ENCODE measurements at places on chromosomes 16 and 17.

GRCh38 chr16:86367291-86368072 lies 142.8 kb upstream of the FOXF1 start:
- no peak for DNase-seq

GRCh38 chr17:683040-683439 lies 31.6 kb downstream of the VPS53 start:
- no peak for DNase-seq

DNA sequence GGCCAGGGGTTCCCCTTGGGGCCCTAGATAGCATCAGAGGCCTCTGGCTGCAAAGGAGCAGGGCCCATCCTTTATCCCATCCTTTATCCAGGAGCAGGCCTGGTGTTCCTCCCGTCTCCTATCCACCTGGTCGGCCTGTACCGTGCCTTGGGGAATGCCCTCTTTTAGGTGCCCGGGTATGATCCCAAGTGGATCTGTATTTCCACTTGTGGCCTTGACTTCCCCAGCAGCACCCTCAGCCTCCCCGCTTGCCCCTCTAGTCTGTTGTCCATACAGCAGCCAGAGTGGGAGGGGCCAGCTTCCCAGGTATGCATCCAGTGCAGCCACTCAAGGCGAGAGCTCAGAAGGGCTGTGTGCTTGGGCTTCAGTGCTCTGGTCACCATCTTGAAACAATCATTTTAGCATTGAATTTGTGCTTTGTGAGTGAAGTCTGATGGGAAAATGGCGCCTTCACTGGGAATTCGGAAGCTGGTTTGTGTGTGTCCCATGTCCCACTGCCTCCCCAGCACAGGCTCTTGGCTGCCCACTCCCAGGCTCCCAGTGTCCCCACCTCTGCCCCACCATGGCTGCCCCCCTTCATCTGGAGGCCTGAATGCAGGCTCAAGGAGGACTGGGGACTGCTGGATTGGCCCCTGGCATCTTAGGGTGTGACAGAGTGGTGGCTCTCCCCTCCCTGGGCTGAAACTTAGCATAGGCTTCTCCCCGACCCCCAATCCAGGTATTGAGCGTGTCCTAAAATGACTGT lies 3.3 kb upstream of the RNF112 start:
- DNase-seq, result no peak

DNA sequence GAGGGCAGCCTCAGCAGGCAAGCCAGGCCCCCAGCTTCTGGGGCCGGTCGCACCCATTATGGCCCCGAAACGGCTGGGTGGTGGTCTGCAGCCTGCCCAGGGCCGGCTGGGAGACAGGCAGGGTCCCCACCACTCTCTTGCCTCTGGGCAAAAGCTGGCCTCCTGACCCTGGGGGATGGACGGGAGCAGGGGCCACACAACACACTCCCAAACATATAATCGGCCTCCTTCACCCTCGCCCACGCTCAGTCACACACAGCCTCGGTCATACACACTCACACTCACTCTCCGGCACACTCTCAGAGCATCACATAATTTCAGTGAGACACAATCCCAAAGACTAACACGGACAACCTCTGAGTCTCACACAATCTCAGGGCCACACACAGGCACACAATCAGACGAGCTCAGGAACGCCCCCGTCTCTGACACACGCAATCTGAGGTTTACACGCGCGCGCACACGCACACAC lies 589 bp downstream of the PEMT start:
- no peak for DNase-seq

GRCh38 chr17:48066656-48067055 lies 18.5 kb downstream of the NFE2L1 start:
- DNase-seq, result no peak

- DNase-seq, result no peak
These were observed 13.9 kb downstream of the SOCS3 start for GRCh38 chr17:78345791-78346494.

GRCh38 chr17:62802561-62803205 lies 5.4 kb downstream of the MARCHF10 start:
- no peak for DNase-seq

GRCh38 chr16:46729326-46729995 lies 18.7 kb downstream of the MYLK3 start:
- no peak for DNase-seq

- DNase-seq, result no peak
These were observed 4.9 kb downstream of the KRT27 start for GRCh38 chr17:40777459-40777858.
